ENCODE measurements at places on chromosomes 3 and 15.

- no peak for DNase-seq
These were observed 426.4 kb downstream of the NLGN1 start for GRCh38 chr3:173823911-173824460.

GRCh38 chr3:21901484-21901883 is 150.5 kb upstream of the ZNF385D start:
- DNase-seq, result no peak

DNA sequence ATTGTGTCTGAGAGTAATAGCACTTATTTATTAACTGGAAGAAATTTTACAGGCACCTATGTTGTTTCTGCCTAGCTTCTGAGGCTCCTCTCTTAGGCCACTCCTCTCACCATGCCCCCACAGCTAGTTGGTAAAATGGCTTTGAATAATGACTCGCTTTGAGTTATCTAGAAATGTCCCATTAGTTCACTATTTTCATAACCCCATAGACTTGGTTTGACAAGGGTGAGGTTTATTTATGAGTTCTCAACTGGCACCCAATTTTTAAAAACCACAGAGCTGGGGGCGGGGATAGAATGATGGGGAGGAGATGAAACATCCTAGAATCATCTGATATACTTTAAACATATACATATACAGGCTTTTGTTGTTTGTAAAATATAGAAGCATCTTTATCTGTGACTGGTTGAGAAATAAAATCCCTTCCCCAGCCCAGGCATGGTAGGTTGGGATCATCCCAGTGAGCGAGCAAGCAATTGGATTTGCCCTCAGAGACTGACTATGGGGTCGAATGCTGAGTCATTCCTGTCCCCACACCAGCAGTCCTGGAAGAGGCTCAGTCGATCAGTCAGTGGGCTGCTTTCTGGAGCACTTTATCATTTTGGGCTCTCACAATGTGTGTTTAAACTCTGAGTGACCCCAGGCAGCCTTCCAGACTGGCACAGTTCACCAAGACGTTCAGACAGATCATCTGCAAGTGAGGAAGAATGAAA is 60.2 kb upstream of the TSEN2 start:
- DNase-seq, result no peak

DNA sequence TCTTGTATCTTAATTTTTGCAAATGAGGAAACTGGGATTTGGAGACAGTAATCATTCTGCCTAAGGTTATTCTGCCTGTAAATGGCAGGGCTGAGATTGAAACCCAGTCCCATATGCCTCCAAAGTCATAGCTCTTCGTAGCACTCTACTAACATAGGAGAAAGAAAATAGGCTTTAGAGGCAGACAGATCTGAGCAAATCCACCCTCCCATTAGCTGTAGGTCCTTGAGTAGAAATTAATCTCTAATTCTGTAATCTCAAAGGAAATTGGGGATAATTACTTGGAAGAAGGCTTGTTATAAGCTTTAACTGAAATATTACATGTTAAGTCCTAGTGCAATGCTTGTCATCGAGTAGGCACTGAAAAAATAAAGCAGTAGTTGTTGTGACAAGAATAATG is 252.1 kb upstream of the PEX5L start:
- DNase-seq, result no peak

DNA sequence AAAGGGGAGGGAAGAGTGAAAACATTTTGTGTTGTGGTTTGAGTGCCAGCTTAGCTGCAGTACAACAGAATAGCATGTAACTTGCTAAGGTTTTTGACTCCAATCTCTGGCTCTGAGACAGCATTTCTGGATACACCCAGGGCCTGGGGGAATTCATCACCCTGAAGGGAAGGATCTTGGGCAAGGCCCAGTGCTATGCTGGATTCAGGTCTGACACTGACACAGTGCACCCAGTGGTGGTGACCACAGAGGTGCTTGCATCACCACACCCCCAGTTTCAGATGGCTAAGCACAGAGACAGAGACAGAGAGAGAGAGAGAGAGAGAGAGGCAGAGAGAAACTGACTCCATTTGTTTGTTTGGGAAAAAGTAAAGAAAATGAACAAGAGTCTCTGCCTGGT is 74.1 kb upstream of the KBTBD8 start:
- DNase-seq, result no peak

GRCh38 chr3:178103140-178103539 is 433.1 kb upstream of the KCNMB2 start:
- DNase-seq, result no peak

- DNase-seq, result no peak
These were observed 369.0 kb downstream of the SV2B start for GRCh38 chr15:91468871-91469580.

DNA sequence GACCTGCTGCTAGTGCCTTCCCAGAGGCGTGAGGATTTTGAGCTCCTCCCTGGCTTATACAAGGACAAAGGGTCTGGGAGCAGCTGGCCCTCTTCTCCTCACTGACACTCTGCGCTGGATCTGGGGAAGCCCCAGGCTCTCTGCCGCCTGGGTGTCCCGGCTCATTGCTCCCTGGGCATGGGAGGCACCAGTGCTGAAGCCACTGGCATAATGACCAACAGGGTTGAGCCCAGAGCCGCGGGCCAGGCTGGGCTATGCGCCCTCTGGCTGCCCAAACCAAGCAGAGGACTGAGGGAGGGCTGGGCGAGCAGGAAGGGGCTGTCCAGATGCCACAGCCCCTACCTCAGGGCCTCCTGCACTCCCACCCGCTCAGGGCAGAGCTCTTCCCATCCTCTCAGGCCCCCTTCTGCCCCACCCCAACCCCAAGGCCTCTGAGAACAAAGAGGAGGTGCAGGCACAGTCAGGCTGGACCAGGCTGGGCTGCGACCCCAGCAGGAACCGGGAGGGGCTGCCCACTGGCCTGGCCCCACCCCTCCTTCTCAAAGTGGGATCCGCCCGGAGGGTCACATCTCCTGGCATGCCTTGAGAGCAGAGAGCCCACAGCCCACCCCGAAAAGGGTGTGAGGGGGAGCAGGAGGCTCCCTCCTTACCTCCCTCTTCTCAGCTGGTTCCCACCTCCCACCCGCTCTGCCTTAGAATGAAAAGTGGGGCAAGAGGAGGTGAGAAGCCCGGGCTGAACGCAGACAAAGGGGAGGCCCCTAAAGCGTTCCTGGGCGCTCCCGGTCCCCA is 1.6 kb downstream of the LINGO1 start:
- no peak for DNase-seq

DNA sequence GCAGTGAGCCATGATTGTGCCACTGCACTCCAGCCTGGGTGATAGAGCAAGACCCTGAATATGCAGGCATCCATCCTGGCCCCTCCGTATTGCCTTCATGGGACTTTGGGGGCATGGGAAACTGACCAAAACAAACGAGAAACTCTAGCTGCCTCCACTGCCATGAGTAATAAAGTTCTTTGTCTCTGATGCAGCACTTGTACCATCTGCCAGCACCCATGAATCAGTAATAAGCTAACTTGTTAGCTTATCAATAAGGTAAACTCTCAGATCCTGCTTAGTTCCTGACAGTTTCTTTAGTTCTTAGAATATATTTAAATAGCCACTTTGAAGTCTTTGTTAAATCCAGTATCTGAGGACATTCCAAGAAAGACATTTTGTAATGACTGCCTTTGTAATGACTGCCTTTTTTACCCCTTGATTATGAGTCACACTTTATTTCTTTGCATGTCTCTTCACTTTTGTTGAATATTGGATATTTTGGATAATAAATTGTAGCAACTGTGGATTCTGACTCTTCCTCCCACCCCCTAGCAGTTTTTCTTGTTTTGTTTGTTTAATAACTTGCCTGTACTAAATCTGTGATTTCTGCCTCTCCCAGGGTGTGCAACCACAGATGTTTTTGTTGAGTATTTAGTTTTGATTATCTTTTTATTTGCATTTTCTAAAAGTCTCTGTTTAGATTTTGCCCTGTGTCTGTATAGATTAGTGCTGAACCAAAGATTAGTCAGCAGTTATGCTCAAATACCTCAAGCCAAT is 136.9 kb downstream of the HCN4 start:
- DNase-seq, result no peak

- no peak for DNase-seq
These were observed 61.3 kb downstream of the SMAD3 start for GRCh38 chr15:67126551-67127330.

DNA sequence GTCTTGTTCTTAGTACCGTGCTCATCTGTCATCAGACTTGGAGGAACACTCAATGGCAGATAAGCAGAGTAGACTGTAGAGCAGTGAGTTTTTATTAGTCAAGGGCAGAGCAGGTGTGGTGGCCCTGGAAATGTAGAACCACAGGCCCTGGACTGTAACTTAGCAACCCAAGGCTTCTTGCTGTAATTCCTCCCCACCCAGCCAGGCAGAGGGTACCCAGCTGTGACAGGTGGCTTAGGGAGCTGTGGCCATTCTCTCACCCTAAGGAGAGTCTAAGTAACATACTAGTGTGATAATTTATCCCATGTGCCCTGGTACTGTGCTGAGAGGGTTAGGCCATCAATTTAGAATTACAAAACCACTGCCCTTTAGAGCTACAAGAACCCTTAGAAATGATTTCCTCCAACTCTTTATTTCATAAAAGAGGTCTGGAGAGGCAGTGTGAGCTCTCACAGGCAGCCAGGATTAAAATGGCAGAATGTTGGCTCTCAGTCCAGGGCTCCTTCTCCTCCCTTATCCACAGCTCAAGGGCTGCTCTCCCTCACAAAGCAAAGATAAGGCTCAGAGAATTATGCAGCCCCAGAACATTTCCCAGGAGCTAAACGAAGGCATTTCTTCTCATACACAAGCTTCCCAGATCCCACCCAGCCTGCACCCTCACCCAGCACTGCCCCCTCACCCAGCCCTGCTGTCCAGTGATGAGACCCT is 3.0 kb downstream of the POMGNT2 start:
- DNase-seq, result no peak

- DNase-seq, result no peak
These were observed 6.4 kb downstream of the KPNA1 start for GRCh38 chr3:122508135-122508914.

GRCh38 chr15:84625123-84625522 is 24.3 kb downstream of the ZSCAN2 start:
- no peak for DNase-seq

DNA sequence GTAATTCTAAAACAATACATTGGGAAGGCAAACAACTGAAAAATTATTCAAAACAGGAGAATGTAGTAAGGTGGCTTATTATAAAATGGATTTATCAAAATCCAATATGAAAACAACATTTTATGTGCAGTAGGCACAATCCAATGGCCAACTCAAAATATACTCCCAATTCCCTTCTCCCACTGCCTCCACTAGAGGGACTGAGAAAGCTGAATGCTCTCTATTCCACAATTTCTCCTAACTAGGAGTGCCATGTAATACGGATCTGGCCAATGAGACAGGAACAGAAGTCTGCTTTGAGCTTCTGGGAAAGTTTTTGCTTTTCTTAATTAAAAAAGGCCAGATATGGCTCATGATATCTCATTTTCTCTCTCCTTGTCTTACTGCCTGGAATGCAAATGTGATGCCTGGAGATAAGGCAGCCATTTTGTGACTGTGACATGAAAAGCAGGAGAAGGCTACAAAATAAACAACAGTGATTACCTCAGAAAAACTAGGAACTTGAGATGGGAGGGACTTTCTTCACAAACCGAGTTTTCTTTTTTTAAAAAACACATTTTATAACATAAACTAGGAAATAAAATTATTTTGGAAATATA is 18.8 kb upstream of the VGLL4 start:
- DNase-seq, result no peak

GRCh38 chr15:52183562-52184173 is 7.5 kb downstream of the GNB5 start:
- no peak for DNase-seq

DNA sequence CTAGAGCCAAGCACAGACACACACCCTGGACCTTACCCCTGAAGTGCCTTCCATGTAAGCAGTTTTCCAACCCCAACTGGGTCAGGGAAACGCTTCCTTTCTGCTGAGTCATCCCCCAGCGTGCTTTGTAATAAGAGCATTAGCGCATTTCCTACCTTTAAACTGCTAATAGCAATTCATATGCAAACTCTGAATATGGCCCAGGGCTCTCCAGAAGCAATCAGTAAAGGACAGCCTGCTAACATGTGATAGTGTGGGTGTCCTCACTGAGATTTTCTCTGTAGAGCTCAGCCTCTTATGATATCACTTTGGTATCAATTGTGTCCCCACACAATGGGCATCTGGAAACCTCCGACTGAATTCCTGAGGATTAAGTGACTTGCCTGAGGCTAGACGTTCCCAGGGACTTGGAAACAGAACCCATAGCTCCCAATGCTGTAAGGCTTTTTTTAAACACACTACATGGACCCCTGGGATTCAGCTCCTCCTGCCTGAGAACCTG is 5.6 kb downstream of the GABRB3 start:
- DNase-seq, result no peak

GRCh38 chr3:141511361-141511760 is 24.5 kb downstream of the RASA2 start:
- DNase-seq, result no peak

GRCh38 chr3:134161898-134162615 is 88.6 kb downstream of the RYK start:
- no peak for DNase-seq

- DNase-seq, result no peak
These were observed 25.6 kb downstream of the ANXA2 start for GRCh38 chr15:60372227-60372626.

DNA sequence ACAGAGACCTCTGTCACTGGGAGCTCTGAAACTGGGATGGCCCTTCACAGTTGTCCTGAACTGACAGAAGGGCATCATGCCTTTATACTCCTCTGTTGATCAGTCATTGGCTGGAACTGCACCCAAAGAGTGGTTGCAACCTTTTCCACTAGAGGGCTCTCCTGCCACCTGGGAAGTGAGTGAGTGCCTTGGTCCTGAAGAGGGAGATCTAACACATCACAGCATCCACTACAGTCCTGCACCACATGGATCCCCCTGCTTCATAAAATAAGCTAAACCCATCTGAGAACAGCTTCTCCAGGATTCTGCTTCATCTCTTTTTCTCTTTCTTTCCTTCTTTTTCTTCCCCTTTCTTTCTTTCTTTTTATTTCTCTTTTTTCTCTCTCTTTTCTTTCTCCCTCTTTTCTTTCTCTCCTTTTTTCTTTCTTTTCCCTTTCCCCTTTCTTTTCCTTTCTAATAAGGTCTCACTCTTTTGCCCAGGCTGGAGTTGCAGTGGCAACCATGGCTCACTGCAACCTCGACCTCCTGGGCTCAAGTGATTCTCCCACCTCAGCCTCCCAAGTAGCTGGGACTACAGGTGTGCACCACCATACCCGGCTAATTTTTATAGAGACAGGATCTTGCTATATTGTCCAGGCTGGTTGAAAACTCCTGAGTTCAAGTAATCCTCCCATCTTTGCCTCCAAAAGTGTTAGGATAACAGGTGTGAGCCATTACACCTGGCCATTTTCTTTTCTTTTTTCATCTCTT is 42.8 kb upstream of the RAF1 start:
- peak; percentile 32 for DNase-seq
